NCI-H2227 treated with DMSO at 0.1 percent for 48 hours (cell line): ENCODE measurements at places on chromosomes 11 and 22.
A peak's percentile ranks its signal among the peaks of the same experiment; 100 is the strongest.

DNA sequence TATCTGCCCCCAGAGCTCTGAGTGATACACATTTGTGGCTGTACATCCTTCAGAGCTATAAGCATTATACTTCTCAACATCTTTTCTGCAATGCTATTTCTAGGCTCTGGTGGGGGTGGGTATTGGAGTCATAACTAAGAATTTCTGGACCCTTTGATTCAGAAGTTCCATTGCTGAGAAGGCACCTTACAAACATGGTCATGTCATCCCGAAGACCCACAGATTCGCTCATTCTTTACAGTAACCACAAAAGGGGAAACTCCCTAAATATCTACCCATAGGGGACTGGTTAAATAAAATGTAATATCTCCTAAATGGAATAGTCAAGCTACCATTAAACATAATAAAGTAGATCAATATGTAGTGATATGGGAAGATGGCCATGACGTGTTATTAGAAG is 98.8 kb downstream of the PRR5L start:
- no peak for DNase-seq

GRCh38 chr11:88330826-88331428 is 6.6 kb downstream of the CTSC start:
- no peak for DNase-seq

- DNase-seq: no peak
Observed at GRCh38 chr11:94112206-94112953, 16.3 kb upstream of the PANX1 start.

GRCh38 chr11:119285431-119285830 is 31.5 kb downstream of the MCAM start:
- DNase-seq: no peak

DNA sequence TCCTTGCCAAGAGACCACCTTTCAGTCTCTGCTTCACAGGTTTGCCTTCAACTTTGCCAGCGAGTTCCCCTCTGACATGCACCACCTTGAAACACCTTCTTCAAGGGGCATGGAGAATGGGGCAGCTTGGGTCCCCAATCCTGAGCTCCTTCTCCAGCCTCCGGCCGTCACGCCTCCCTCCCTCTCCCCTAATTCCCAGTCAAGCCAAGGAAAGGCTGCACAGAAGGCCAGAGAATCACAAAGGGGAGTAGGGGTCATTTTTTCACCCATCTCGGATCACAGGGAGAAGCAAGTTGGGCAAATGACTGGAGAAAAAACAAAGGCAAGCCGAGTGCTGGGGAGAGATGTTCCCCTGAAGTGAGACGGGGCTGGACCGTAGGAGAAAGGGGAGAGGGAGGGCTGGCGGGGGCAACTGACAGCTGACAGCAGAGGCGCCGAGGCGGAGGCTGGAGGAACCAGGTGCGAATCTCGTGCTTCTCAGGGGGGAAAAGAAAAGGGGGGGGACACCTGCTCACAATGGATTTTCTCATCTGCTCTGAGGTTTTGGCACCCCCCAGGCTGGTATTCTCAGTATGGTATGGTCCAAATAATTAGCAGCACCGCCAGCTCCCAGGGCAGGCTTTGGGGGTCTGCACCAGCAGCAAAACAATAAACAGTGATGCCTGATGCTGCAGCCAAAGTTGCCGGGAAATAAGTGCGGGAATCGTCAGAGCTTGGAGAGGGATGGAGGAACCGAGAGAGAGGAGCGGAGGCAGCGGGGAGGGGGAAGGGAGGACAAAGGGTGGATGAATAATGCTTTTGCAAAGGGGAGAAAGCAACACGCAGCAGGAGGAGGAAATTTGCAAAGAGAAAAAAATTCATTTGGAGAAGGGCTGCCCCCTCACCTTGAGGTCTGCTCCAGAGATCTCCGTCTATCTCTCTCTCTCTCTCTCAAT is 644 bp downstream of the YPEL4 start:
- peak; percentile 20 for DNase-seq

GRCh38 chr22:45537734-45538181 is 35.1 kb downstream of the FBLN1 start:
- DNase-seq: no peak

GRCh38 chr22:44892243-44892642 is 117.6 kb downstream of the PHF21B start:
- DNase-seq: no peak

DNA sequence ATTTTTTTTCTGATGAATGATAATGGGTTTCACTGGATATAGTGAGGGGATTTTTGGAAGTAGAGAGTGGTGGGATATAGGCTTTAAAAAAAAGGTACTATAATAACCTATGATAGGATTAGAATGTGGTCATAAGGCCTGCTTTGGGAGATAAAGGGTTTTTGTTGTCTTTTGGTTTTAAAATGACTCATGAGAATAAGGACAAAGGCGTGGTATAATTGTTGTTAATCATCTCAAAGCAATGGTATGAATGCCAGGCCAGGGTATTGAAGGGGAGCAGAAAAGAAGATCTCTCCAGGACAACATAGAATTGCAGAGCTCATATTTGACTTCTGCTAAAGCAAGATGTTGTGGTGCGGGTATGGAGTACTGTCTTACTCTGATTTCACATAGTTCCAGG is 579.4 kb downstream of the JRKL start:
- no peak for DNase-seq

- DNase-seq: peak; percentile 98
Observed at GRCh38 chr22:21014202-21014725, 701 bp upstream of the P2RX6 start.

GRCh38 chr11:134371436-134372185 is 39.8 kb downstream of the GLB1L2 start:
- DNase-seq: no peak

- DNase-seq: no peak
Observed at GRCh38 chr22:35887296-35887875, 141.2 kb downstream of the RBFOX2 start.

DNA sequence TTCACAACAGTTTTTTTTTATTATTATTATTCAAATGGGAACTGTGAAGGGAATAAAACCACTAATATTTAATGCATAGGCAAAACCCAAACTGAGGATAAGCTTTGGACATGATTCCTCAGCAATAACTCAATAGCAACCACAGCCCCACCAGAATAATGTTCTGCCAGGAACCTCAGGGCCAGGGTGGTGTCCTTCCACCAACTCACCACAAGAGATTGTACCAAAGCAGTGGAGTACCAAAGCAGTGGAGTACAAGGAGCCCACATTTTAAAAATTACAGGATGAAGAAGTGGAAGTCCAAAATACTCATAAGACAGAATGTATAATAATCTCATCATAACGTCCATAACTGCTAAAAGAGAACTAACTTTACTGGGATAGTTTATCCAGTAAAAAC is 32.5 kb upstream of the FZD4 start:
- DNase-seq: no peak

DNA sequence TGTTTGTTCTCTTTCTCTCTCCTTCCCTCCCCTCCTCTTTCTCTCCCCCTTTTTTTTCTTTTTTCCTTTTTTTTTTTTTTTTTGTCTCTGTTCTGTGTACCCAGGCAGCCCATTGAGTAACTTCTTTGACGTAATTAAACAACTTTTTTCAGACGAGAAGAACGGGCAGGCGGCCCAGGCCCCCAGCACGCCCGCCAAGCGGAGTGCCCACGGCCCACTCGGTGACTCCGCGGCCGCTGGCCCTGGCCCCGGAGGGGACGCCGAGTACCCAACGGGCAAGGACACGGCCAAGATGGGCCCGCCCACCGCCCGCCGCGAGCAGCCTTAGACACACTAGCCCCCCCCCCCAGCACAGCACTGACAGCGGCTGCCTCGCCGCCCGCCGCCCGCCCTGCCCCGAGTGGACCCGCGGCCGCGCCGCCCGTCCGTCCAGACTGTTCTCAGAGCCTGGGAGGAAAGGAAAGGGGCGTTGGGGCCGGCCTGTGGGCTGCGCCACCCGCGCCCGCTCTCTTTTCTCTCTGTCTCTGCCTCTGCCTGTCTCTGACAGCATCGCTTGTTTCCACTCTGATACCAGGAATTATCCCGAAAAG is 26.1 kb downstream of the MOB2 start:
- DNase-seq: no peak

DNA sequence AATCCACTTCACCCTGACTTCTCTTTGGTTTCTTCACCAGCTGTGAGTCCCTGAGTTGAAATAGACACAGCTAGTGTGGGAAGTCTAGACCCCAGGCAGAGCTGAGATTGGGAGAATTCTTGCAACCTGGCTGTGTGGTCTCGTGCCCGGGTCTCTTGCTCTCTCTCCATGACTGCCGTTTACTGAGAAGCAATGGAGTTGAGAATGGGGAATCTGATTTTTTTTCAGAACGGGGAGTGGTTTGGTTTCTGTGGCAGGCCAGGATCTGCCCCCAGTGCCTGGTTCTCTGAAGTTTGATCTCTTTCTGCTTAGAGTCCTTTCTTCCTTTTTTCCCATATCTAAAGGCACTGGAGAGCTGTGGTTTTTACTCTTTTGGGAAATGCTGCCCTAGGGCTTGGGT is 1.5 kb downstream of the SIDT2 start:
- no peak for DNase-seq

GRCh38 chr11:19845626-19846025 is 133.0 kb downstream of the NAV2 start:
- no peak for DNase-seq

- no peak for DNase-seq
Observed at GRCh38 chr11:71201936-71202597, 50.3 kb downstream of the SHANK2 start.

DNA sequence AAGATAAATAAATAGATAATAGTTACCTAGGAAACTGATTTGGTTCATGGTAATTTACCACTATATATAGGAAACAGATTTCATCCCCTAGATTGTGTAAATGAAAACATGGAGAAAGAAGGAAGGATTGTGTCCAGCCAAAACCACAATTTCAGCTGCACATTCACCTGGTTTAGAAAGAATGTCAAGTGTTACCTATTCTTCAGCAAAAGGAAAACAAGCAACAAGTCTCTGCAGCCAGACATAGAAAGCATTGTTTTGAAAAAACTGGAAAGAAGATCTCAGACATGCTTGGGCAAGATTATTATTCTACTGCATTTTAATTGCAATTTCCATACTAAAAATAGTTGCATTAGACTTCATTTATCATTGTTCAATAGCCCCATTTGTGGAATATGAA is 8.8 kb upstream of the BMAL1 start:
- no peak for DNase-seq

GRCh38 chr11:28701760-28702449 is 593.7 kb downstream of the METTL15 start:
- DNase-seq: no peak

DNA sequence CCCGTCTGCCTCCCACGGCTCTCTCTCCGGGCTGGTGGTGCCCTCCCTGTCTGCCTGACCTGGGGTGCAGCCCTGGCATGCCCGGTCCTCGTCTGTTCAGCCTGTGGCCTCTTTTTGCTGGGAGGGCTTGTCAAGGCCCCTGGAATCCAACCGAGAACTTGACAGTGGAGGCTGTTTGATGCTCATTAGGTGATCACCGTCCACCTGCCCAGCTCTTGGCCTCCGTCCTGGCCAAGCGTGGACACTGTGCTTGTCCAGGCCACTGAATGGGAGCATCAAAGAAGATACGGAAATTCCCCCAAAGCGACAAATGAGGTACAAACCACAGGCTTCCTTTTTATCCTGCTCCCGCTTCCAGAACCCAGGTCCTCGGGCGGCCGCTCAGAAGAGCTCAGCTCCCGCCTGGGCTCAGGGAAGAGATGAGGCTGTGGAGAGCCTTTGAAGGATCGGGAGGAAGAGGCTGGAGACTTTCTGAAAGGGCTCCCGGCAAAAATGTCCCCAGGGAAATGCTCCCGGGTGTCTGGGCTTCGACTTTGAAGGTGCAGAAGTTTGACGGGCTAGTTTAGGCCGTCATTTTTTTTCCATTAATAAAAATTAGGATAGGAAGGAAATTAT is 1273.9 kb downstream of the BRD1 start:
- DNase-seq: no peak

DNA sequence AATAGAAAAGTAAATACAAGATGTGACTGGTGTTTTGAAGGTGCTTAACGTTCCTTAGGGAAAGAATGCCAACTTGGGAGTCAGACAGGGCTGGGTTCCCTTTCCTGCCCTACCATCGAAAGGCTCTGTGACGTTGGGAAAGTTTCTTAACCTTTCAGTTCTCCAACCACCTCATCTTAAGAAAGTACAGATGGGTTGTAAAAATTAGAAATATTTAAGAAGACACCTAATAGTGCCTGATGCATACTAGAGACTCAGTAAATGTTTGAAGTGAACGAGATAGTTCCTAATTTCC is 1.1 kb downstream of the GTPBP1 start:
- no peak for DNase-seq

DNA sequence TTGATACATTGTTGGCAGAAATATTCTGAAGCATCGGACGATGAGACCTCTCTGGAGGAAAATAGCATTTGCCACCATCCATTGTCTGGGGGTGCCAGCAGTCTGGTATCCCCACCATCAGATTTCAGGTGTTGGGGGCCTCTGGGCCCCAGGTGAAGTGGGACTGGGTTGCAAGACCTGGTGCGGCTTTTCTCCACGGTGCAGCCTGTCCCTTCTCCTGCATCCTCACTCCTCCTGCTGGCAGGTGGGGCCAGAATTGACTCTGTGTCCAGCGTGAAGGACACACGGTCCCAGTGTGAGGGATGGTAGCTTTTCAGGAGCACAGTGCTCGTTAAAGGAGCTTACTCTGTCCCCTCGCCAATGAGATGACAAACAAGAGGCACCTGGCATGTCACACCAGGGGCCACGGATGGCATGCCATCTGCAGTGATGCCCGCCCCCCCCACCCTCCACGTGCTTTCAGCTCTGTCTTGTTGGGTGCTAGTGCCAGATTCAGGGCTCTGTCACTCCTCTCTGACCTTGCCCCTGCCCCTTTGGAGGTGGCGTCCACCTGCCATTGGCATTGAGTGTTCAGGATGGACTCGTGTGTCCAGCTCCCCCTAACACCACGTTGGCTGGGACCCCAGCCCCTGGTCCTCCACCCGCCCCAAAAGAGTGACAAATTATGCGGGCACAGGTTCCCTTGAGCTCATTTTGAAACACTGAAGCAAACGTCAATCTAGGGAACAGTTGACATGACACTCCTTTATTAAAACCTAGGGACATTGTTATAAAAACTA is 62.4 kb downstream of the PARVG start:
- no peak for DNase-seq

DNA sequence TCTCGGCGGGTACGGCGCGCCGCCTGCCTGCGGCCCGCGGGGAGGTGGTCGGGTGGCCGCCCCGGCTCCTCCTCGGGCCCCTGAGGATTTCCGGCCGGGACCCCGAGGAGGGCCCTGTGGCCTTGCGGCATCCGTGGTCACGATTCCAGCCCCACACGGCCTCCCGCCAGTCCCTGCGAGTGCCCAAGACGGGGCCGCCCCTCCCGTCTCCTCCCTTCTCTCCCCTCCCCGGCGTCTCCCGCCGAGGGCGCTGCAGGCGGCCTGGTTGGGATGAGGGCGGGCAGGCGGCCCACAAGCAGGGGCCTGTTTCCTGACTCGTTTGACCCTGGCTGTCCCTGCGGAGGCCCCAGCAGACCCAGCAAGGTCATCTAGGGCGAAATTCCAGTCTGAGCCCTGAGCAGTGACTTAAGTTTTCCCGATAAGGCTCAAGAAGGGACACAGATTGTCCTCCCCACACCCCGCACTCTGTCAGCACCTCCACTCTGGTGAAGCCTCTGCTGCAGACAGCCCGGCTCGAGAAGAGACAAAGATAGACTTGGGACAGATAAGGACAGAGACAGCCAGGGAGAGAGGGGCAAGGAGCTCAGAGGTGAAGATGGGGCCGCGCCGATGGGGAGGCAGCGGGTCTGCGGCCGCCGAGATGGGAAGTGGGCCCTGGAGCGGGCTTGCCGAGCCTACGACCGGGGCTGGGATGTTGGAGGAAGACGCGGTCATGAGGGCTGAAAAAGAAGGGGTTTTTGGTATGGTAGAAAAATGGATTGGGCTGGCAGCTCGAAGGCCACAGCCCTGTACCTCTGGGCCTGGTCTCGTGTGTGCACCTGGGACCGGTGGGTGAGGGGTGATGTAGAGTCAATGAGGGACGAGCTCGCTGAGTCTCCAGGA is 95.0 kb downstream of the SWAP70 start:
- no peak for DNase-seq
